C1 segment of cervical spinal cord (tissue), 14 donors: ENCODE measurements at places on chromosomes 3 and 15.

DNA sequence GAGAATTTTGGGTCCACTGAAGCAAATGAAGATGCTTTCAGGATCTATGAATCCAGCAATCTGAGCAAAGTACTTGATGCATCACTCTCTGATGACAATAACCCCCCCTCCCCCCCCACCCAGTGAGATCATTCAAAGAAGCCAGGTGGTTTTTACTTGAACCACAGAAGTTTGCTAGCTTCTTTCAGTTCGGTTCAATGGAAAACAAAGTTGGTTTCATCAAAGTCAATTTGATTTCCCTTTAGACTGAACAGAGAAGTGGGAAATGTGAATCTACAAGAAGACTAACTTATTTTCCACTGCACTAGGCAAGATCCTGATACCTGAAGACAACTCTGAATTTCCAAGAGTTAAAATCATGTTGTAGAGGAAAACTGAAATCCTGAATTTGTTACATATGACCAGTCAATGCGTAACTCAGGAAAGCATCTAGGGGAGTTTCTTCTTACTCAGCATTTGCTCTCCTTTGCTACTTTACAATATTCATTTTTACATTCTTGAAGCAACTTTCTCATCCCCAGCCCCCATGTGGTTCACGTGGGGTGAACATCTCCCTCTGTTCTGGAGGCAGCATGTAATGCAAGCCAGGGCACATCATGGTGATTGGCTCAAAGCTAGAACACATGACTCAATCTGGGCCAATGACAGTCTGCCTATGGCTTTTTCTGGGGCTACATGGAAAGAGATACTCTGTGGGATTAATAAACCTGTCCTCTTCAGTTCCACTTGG, 572.6 kb downstream of the FOXP1 start:
- no peak for DNase-seq

DNA sequence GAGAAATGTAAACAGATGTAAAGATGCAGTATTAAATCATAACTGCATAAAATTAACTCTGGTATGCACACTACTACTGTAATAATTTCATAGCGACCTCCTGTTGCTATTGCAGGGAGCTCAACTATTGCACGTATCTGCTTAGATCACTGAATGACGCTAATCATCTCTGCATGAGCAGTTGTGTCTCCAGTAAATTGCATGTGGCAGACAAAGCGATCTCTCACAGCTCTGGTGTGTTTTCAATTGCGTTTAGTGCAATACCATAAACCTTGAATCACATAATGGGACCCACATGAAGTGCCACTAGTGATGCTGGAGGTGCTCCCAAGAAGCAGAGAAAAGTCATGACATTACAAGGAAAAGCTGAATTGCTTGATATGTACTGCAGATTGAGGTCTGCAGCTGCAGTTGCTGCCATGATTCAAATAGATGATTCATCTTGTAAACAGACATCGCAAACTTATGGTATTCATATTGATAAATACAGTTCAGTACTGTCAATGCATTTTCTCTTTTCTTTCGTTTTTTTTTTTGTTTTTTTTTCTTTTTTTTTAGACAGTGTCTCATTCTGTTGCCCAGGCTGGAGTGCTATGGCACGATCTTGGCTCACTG, 30.2 kb upstream of the LCTL start:
- DNase-seq, result no peak

- peak; percentile 31 for DNase-seq
These were observed 672 bp downstream of the TFRC start for GRCh38 chr3:196081002-196081833.

DNA sequence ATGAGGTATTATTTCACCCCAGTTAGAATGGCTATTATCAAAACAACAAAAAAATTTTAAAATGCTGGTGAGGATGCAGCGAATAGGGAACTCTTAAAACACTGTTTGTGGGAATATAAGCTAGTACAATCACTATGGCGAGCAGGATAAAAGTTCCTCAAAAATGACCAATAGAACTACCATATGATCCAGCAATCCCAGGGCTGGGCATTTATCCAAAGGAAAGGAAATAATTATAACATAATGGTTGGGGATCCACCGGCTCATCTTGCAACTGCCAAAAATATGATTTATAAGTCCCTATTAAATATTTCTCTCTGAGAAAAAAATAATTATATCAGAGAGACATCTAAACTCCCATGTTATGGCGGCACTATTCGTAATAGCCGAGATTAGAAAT, 127.6 kb upstream of the MME start:
- DNase-seq, result no peak

- DNase-seq, result no peak
These were observed 311.4 kb downstream of the TBC1D5 start for GRCh38 chr3:17431004-17431403.

DNA sequence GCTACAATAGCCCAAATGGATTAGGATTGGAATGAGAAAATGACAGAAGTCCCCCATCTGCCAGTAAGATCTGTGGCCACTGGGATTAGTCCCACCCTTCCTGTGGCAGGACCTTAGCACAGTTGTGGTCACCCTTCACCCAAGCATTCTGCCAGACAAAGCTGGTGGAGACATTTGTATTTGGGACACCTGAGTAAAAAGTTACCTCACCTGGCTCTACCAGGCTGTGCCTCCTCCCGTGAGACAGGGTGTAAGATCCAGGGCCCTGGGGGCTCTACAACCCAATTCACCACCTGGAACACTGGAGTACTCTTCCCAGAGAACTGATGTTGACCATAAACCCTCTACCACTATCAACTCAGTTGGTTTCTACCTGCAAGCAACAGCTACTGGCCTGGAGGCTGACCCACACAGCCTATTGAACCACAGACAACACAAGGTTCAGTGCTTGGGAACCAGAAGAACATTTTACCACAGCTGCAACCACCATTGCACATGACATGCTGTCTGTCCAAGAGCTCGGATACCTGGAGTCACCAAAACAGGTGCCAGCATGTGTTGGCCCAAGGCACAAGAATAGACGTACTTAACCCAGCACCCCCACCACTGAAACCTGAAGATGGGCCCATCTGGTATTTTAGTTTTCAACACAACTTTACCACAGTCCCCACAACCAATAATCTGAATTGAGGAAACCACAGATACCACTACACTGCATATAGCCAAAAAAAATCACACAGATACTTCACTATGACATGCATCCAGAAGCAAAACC, 1686.7 kb downstream of the SI start:
- DNase-seq, result no peak

DNA sequence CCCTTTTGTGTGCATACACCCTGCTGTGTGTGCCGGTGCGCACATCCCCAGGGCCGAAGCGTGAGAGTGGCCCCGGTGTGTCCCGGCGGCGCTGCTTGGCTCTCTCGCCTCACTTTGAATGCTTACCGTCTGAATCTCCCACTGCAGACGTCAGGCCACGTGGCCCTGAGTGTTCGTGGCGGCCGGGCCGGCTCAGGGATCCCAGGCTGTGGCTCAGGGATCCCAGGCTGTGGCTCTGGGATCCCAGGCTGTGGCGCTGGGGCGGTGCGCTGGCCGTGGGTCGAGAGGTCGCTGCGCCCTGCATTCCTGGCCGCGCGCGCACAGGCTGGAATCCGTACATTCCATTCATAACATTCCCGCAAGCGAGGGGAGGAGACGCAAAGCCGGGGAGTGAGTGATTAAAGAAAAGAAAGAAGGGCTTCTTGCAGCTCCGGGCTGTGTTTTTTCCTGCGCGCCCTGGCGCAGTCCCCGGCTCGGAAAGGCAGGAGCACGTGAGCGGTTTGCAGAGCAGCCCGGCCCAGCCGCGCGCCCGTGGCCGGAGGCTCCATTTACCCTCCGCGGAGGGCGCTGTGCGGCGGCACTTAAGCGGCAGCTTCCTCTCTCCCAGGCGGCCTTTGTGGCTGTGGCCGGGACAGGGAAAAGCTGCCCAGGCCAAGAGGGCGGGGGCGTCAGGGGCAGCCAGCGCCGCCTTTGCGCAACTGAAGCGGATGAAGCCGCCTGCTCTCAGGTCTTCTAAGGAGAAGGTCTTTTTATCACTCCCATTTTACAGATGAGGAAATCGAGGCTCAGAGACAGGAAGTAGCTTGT, 87.0 kb upstream of the ALDH1L1 start:
- no peak for DNase-seq

DNA sequence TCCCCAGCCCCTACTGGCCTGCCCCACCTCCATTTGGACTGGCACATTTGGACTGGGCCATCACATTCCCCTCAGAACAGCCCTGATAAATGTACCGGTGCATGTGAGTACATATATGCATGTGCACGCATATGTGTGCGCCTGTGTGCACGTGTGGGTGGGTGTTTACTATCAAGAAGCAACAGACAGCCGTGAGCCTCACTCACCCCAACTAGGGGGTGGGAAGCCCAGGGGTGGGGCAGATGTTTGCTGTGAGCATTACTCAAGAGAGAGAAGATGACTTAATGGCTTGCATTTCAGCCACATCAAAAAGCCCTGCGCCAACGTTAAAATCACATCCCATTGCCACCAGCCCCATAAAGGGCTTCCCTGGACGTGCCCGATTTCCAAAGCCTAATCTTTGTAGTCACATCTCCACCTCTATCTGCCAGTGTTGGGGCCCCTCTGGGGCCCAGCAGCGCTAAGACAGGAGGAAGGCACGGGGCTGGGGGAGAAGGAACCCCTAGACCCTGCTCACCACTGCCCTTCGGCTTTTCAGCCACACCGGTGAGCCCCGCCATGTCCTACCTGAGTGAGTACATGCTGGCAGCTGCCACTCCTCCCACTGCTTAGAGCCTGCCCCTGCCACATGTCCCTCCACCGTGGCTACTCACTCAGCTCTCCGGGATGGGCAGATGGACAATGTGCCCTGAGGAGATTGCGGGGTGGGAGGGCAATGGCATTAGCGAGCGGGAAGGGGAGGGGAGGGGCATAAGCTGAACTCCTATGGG, 10.9 kb downstream of the ITIH3 start:
- no peak for DNase-seq

DNA sequence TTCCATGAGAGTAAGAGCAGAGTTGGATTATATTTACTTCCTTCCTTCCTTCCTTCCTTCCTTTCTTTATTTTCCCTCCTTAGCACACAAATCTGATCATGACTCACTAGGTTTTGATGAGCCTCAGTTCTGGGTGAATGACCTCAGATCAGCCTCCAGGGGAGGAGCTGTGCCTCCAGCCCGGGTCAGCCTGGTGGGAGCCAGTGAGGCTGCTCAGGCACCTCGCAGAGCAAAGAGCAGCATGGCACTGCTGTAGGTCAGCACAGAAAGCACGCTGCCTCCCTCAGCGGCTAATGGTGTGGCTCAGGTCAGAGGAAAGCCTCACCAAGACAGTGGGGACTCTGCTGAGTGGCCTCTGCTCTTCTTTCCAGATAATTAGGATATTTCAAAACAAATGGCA, 108.5 kb downstream of the SYNPR start:
- DNase-seq, result no peak

- no peak for DNase-seq
These were observed 129.7 kb downstream of the NTRK3 start for GRCh38 chr15:88126695-88127431.

- DNase-seq, result no peak
These were observed 14.0 kb downstream of the ZNF619 start for GRCh38 chr3:40490916-40491315.

DNA sequence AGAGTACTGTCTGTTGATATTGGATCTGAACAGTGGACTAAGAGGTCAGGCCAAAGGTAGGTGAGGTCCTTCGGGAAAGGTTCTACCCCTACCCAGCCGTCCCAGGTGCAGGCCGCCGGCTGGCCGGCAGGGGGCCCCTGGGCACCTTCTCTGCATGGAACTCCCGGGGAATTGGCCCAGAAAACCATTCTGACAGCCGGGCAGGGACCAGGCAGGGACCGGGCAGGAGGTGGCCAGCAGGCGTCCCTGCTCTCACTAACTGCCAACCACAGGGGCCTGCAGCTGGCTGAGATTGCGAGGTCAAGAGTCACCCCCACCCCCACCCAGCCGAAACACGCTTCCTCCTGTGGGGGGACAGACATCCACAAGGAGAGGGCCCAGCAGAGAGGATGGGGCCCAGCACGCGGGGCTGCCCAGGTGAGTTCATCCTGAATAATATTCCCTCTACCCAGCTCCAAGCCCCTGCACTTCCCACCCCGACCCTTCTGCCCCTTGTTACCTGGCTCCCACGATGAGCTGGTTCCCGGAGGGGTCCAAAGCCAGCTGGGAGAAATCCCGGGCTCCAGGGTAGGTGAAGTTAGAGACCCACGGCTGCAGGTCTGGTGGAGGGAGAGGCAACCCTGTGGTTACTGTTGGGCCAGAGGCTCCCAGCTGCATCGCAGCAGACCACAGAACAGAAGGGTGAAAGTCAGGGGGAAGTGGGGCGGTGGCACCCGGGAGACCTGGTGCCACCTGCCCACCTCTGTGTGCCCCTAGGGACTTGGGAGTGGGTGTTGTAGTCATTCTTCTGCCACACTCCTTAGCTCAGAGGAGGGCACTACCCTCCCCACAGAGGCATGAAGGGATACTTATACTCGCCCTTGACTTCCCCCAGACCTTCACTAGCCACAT, 84.4 kb downstream of the SEMA5B start:
- no peak for DNase-seq

DNA sequence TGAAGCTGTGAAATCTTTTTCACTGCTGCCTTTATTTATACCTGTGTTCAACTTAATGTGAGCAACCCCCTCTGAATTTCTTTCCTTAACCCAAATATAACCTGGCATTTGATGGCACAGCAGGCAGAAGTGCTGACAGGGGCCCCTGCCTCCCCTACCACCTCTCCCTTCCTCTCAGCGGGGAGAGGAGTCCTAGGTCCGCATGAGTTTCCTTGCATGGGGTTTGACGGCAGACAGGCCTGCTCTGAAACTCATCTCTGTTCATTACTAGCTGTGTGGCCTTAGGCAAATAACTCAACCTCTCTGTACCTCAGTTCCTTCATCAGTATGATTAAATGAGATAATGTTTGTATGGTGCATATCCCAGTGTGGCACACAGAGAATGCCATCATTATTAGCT, 79.7 kb downstream of the SEC22A start:
- no peak for DNase-seq

DNA sequence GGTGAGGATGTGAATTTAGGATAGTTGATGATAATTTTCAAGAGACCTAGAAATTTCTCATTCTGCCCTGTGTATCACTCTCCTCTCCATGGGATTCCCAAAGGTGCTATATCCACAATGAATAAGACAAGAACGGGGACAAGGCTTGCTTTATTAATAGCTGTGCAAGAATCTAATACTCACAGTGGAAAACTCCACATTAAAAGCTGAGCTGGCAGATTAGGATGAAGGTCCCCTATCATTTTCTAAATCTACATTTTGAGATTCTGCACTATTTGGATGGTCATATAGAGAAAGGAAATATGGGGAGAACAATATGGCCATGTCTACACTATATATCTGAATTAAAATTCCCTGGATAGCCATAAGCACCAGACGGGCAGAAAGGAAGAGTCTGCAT, 411.0 kb upstream of the TGFBR2 start:
- DNase-seq, result no peak
